ENCODE measurements at places on chromosomes 5 and 9.

- no peak for DNase-seq
These were observed 14.6 kb upstream of the F2RL1 start for GRCh38 chr5:76804266-76804665.

- no peak for DNase-seq
These were observed 48.4 kb downstream of the PSD2 start for GRCh38 chr5:139843991-139844390.

DNA sequence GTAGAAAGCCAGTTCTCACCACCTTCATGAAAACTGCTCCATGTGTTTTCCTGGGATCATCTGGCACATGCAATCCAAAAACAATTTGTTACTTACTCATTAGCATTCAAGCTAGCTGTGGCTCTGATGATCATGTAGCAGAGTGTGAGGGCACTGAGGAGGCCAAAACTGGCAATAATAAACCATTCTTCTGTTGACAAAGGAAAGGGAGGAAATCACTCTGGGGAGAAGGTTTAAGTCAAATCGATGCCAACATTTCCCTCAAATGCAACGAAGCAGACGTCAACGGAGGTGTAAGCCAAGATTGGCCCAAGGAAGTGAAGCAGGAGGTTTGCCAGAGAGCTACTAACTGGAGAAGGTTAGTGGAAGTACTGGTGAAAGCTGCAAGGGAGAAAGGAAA, 55.7 kb upstream of the TBC1D9B start:
- no peak for DNase-seq

- peak; percentile 22 for DNase-seq
These were observed 22.7 kb downstream of the CHD1 start for GRCh38 chr5:98905857-98906688.

- no peak for DNase-seq
These were observed 196.3 kb upstream of the DAPK1 start for GRCh38 chr9:87301371-87301770.
